ENCODE measurements at places on chromosomes 2 and 18.

GRCh38 chr2:10931710-10932255 is 20.0 kb downstream of the KCNF1 start:
- DNase-seq = peak; percentile 49

DNA sequence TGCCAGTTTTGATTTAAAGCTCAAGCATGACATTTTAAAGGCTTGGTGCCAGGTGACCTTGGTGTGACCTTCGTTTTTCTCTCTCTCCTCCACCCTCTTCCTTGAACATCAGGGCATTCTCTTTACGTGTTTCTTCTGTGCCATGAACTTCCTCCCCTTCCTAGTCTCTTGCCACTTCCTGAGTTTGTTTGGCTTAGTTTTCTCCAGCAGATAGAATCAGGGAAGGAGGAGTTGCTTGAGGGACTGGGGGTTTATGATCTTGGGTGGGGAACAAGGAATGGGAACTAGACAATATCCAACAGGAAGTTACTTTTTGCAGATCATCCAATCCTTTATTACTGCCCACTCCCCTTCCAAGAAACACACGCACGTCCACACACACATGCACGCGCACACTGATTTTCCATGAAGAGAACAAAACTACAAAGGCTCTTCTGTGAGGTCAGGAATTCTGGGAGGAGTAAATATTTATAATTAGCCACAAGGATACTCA is 210.6 kb upstream of the EPAS1 start:
- no peak for DNase-seq

- no peak for DNase-seq
These were observed at the start of gene NETO1 for GRCh38 chr18:72867746-72868584. TSS of gene NETO1 (minus strand) at chr18:72867987. CDS start at chr18:72867291, 696 bp downstream.

GRCh38 chr2:101500180-101500579 is 25.3 kb upstream of the RFX8 start:
- DNase-seq = no peak

DNA sequence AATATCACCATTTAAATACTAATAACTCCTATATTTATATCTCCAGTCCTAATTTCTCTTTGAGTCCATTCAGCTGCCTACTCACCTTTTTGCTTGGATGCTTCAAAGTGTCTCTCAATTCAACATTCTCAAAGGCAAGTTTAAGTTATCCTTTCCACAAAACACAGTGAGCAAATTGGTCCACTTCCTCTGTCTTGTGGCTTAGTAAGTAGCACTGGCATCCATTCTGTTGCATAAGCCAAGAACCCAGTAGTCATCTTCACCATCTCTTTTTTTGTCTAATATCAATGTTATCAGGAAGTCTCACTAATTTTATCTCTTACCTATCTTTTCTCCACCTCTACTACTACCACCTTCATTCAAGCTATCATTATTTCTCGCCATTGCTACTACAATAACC is 27.4 kb upstream of the IL1RL1 start:
- no peak for DNase-seq

GRCh38 chr2:38045811-38046210 is 30.1 kb downstream of the CYP1B1 start:
- no peak for DNase-seq

DNA sequence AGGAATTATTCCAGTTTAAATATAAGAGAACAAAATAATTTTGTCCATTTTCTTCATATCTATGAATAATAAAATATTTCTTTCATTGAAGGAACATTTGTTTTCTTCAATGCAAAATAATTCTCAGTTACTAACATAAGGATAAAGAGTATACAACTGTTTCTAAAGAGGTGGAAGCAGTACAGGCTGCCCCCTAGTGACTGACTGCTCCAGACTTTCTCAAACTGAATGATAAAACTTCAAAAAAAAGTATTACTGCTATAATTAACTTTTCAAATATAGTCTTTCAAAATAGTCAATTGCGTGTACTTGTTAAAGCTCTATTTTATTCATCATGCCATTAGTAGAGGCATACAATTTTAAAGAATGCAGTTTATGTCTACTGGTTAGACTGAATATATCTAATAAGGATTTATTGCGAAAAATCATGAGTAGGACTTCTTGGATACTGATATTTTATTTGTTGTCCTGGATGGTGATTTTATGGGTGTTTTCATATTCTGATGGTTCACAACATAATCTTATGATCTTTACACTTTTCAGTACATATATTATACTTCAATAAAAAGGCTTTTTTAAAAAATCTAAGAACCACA is 100.1 kb downstream of the WDPCP start:
- no peak for DNase-seq

GRCh38 chr2:218290316-218291261 is 1.7 kb downstream of the TMBIM1 start:
- DNase-seq = no peak

GRCh38 chr2:117411983-117412382 is 402.5 kb upstream of the DDX18 start:
- no peak for DNase-seq

DNA sequence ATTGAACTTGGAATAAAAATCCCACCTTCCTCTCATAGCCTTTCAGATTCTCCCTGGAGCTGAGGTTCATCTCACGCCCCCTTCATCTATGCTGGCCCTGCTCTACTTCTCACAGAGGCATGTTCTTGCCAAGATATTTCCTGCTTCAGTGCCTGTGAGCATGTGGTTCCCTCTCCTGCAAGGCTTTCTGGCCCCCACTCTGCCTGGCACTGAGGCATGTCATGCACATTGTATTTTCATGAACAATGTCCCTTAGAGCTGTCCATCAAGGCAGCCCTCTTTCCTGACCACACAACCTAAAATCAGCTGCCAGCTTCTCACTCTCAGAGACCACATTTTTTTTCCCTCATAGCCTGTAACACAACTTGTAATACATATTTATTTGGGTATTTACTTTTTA is 18.0 kb upstream of the HK2 start:
- no peak for DNase-seq

GRCh38 chr2:147577323-147577997 is 267.4 kb upstream of the ACVR2A start:
- DNase-seq = no peak

DNA sequence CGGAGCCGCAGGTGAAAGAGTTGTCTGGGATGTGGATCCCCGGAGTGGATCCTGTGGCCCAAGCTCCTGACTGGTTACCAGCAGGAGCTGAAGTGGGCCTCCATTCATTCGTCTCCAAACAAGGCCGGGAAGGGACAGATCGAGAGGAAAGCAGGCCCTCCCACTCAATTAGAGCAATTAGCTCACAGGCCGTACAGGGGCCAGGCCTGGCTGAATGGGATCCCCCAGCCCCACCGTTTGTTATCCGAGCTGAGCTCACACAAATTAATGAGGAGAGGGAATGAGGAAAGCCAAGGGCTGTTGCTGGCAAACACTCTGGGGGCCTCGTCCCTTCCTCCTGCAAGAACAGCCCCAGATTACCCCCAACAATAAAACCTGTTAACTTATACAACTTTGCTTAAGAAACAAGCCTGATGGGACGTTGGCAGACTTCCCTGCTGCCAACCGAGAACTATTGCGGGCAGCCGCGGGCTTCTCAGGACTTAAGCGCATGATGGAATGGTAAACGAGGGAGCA is 338.0 kb downstream of the BCL11A start:
- no peak for DNase-seq

- DNase-seq = no peak
These were observed 654 bp downstream of the PIK3C3 start for GRCh38 chr18:41955688-41956087.

DNA sequence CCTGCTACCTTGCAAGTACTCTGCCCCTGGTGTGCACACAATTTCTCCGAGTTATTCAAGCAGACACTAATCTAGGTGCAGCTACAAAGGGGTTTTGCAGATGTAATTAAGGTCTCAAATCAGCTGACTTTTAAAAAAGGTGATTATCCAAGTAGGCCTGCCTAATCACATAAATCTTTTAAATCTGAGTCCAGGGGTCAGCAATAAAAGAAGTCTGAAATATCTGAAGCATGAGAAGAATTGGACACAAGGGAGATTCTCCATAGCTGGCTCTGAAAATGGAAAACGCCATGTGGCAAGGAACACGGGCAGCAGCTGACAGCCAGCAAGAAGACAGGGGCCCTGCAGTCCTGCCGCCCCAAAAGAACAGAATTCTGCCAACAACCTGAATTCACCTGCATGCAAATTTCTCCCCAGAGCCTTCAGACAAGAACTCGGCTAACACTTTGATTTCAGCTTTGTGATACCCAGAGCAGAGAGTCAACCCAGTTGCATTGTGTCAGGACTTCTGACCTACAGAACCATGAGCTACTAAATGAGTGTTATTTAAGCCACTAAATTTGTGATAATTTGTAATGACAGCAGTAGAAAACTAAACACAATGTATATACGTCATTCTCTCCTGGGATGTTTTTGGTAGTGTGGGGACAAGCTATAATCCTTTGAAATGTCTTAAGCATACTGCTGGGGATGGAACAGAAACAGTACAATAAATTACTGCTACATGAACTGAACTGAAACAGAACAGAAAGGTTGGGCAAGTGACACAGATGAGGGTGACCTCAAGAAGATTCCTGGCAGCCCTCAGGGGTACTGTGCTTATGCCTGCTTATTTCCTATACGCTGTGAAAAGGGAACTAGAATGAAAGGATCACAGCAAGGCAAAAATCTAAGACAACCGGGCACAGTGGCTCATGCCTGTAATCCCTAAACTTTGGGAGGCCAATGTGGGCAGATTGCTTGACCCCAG is 3.2 kb downstream of the INO80C start:
- DNase-seq = no peak

- no peak for DNase-seq
These were observed 149.2 kb downstream of the TANC1 start for GRCh38 chr2:159117658-159118057.
